ENCODE measurements at places on chromosomes 7 and 10.

- no peak for DNase-seq
Measured at GRCh38 chr10:69656742-69657269, 26.8 kb downstream of the FAM241B start.

DNA sequence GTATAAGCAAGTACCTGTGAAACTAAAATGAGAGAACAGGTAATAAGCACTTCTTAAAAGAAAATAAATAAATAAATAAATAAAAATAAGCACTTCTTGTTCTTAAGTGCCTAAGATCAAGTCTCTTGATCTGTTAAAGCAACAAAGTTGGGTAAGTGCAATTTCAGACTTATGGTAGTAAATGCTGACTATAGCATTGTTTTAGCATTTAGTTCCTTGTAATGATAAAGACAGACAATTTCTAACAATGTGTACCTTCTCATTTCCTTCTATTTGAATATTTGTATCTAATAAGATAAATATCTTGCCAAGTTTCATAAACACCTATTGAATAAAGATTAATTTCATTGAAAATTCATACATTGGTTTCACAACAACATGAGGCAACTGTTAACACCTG, 87.4 kb downstream of the GALNT11 start:
- no peak for DNase-seq

- no peak for DNase-seq
Measured at GRCh38 chr10:103649654-103650423, 156.3 kb downstream of the NEURL1 start.

- no peak for DNase-seq
Measured at GRCh38 chr10:60549686-60550085, 160.0 kb upstream of the ANK3 start.

GRCh38 chr10:124691421-124692099, 52.6 kb downstream of the FAM53B start:
- DNase-seq: no peak

- DNase-seq: no peak
Measured at GRCh38 chr10:62830679-62831078, 14.5 kb upstream of the EGR2 start.

GRCh38 chr7:129925416-129926002, 27.3 kb downstream of the UBE2H start:
- DNase-seq: no peak

GRCh38 chr7:2821842-2822507, 22.1 kb downstream of the GNA12 start:
- no peak for DNase-seq

DNA sequence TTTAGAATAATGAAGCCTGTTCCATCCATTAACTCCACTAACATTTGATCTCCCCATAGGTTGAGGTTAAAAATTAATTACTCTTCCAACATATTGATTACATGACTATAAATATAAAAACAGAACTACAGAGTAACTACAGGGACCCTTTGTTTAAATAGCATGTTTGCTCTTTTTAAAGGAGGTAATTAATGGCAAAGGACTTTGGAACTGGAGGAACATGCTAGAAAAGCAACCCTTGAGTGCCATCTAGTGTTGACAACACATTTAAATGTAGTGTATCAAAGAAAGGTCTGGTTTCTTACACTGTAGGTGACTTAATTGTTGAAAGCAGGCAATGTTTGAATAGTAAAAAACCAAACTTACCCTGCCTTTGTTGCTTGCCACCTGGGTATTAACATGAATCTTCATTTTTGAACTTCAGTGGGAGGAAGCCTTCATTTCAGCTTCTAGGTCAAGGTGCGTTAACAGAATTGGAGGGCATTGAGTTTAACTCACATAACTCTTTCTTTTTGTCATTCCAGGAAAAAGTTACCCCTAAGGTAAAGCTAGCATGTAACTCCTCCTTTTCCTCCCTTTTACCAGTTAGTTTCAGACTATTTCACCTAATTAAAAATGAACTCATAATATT, 52.6 kb upstream of the CAPZA2 start:
- DNase-seq: no peak

DNA sequence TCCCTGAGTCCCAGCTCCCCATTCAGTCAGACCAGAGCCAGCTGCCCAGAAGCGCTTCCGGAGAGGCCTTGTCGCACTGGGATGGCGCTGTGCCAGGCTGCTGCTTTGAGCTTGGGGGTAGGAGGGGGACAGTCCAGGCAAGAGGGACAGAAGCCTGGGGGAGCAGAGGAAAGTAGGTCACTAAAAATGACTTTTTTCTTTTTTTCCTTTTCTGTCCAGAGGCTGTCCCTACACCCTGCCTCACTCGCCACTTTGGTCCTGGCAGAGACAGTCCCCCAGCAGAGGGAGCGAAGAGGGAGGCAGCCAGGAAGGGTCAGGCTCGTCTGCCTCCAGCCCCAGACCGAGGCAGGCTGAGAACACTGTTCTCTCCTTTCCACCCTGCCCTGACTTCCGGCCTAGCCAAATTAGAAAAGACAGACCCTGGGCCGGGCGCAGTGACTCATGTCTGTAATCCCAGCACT, 15.8 kb upstream of the TRIM8 start:
- DNase-seq: peak; percentile 48

DNA sequence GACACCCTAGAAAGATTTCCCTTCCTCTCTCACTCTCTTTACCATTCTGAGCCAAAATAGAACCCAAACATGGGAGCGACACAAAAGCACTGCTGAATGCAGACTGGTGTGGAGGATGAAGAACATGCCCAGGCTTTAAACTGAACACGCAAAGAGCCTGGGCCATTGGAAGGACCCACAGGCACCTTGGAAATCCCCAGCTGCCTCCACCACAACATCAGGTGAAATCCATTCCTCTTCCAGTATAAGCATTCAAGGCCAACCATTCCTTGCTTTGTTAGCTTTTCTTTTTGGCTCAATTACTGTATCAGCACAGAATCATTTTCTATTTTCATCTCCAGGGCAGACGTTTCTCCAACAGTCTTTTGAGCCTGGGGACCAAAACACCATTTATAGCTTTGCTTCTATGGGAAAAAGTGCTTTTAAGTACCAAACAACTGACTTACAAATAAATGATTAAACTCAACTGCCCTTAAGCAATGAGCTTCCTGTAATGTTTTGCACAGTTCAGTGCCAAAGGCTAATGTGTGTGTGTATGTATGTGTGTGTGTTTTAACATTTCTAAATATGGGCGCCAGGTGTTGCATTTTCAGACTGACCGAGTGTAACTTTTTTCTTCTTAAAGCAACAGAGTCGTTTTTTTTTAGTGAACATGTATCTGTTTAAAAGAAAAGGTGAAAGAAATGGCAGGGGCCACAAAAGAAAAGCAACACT, 16.2 kb upstream of the BLNK start:
- no peak for DNase-seq
